NCI-H526 (cell line): ENCODE measurements at places on chromosomes 11 and 22.
A peak's percentile ranks its signal among the peaks of the same experiment; 100 is the strongest.

DNA sequence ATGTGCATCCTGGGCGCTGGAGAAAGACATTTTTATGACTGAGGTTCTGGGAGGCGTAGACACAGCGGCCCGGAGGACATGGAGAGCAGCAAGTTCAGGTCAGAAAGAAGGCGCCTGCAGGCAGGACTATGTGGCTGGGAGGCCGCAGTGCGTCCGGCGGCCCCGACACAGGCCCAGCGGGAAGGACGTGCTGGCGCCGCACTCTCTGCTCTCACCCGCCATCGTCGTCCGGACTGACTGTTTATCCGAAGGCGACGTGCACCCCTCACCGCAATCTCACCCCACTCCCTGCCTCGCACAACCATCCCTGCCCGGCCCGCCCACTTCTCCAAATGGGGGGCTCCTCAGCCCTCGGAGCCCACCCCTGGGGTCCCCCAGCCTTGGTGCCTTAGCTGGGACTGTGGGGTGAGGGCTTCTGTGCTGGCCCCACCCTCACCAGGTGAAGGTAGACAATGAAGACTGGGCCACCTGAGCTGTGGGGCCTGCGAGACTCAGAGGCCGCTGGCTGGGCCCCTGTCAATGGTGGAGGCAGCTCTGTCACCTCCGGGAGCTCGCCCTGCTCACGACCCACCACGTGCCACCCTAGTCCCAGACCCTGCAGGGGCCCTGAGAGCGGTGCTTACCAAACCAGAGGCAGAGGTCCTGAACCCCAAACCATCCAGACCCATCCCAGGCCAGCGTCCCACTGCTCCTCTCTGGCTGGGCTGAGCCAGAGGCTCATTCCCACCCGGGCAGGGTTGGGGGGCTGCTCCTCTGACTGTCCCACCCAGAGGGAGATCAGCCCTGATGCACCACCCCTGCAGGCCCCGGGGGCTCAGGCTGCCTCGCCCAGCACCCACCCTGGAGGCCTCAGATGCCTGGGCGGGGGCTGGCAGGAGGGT, 16.2 kb upstream of the MUC5B start:
- DNase-seq: no peak

DNA sequence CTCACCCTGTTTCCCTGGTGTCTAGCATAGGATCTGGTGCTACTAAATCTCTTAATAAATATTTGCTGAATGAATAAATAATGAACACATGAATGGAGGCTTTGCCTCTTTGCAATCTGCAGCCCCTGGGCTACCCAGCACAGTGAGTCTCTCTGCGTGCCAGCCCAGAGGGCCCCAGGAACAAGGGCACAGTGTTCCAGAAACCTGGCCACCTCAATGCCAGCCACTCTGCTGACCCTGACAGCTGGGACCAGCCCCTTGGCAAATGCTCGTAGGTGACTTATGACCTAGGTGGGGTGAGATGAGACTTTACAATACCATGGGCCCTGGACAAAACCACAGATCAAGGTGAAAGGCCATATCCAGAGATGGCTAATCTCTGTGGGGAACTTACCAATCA, 31.6 kb downstream of the UQCR10 start:
- DNase-seq: no peak

DNA sequence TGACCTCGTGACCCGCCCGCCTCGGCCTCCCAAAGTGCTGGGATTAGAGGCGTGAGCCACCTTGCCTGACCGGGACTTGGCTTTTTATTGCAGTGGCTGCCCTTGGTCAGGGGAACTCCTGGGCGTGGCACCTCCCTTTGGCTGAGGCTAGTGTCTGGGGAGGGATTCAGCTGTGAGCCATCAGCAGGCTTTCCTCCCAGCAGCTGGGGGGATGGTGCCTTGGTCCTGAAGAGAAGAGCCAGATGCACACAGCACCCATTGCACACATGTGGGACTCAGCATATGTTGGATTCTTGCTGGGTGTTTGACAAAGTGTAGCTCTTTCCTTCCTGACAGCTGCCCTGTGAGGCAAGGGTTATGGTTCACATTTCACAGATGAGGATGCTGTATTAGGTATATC, 8.4 kb downstream of the CYTH4 start:
- DNase-seq: no peak

GRCh38 chr11:17504330-17505107, 27.9 kb upstream of the ABCC8 start:
- peak; percentile 77 for DNase-seq

DNA sequence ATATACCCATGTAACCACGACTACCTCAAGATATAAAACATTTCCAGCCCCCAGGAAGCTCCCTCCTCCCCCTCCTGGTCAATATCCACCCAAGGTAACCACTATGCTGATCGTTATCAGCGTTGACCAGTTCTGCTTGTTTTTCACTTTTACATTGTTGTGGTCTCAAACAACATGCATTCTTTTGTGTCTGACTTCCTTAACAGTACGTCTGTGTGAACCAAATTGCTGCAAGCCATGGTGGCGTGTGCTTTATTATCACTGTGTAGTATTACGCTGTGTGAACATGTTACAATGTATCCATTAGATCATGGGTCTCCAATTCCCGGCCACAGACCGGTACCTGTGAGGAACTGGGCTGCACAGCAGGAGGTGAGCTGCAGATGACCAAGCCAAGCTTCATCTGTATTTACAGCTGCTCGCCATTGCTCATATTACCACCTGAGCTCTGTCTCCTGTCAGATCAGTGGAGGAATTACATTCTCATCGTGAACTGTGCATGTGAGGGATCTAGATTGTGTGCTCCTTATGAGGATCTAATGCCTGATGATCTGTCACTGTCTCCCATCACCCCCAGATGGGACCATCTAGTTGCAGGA, 15.5 kb upstream of the GRK3 start:
- no peak for DNase-seq

GRCh38 chr22:20571531-20572007, 64.2 kb downstream of the MED15 start:
- DNase-seq: peak; percentile 10

DNA sequence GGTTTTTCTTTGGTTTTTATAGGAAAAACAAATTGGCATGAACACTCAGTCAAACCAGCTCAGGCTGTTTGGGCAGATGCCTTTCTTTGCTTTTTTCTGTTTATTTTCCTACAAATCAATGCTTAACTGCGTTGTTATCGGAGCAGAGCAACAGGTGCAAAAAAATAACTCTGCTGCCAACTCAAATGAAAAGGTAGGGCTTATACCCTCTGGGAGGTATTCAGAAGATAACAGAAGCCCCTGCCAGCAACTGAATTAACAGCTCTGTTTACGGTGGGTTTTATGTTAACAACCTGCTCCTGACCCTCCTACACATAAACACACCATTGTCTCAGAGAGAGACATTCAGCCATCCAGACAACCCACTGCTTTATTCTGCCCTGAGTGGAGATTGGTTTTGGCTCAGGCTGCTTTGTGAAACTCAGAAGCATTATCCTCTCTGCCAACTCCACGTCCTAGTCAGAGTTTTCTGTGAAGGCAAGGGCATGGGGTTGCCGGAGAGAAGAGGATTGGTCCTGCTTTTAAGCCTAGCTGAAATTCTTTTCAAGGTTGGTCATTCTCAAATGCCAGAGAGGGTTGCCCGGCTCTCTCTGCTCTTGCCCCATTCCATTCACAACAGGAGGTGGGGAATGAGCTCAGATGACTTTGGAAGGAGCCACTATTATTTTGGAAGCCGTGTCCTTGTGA, 11.4 kb downstream of the EHF start:
- peak; percentile 40 for DNase-seq

GRCh38 chr22:27344546-27344945, 457.0 kb downstream of the MN1 start:
- DNase-seq: no peak

DNA sequence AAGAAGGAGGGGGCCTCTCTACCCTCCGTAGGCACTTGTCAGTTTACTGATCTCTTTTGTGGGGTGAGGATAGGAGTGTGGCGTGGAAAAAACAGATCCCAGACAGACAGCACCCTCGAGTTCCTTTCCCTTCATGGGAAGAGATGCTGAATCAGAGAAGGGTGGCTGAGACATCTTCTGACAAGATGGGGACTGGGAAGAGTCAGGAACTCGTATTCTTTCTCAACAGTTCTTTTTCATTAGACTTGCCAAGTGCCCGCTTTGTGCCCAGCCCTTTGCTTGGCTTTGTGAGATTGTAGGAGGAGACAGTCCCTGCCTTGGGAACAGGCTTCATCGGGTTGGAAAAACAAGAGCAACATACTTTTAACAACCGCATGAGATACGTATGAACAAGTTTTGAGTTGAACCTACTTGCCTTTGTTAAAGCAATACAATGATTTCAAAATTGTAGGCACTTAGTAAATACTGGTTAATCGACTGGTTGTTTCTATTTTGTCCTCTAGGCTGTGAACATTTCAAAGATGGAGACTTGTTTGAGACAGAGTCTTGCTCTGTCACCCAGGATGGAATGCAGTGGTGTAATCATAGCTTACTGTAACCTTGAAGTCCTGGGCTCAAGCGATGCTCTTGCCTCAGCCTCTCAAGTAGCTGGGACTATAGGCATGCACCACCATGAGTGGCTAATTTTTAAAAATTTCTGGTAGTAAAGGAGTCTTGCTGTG, 1.1 kb downstream of the RRM1 start:
- peak; percentile 8 for DNase-seq

GRCh38 chr22:40019100-40019499, 24.3 kb downstream of the FAM83F start:
- no peak for DNase-seq

DNA sequence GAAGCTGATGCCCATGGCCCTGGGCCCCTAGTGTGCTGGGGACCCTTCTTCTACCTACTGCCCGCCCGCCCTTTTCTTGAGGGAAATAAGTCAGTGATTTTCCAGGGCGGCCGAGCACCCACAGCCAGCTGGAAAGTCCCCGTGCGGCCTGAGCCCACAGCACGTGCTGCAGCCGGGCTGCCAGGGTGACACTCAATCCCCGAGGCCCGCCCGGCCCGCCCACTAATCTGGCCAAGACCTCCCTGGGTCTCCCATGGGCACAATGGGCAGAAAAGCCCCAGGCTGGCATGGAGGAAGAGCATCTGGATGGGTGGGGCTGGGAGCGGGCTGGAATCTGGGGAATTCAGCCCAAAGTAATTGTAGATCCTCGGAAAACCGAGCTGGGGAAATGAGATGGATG, 24.8 kb downstream of the WNT7B start:
- DNase-seq: no peak

- peak; percentile 91 for DNase-seq
Measured at GRCh38 chr11:113664069-113664980, 41.8 kb downstream of the TMPRSS5 start.

DNA sequence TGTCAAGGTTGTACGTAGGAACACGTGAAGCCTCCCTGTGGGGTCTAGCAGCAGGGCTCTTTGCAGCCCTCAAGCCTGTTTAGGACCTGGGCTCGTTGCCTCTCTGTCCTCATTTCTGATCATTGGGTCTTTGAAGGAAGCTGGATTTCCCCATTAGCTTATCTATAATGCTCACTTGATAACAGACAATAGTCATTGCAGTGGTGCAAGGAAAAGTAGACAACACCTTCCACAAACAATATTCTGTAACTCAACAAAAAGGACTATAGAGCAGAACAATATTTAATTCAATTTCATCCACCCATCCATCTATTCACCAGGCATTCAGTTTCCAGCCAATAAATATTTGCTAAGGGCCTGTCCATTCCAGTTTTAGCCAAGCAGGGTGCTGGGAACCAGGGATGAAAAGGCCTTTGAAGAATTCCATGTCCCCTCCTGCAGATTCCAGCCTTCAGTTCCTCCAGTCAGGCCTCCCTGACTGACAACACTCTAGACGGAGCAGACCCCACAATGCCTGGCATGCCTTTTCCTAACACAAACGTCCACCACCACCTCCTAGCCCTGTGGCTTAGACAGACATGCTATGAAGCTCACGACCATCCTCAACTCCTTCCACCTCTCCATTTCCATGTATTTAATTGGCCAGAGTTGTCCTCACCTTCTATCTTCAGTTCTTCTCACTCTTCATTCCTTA, 12.7 kb upstream of the POLD3 start:
- no peak for DNase-seq

DNA sequence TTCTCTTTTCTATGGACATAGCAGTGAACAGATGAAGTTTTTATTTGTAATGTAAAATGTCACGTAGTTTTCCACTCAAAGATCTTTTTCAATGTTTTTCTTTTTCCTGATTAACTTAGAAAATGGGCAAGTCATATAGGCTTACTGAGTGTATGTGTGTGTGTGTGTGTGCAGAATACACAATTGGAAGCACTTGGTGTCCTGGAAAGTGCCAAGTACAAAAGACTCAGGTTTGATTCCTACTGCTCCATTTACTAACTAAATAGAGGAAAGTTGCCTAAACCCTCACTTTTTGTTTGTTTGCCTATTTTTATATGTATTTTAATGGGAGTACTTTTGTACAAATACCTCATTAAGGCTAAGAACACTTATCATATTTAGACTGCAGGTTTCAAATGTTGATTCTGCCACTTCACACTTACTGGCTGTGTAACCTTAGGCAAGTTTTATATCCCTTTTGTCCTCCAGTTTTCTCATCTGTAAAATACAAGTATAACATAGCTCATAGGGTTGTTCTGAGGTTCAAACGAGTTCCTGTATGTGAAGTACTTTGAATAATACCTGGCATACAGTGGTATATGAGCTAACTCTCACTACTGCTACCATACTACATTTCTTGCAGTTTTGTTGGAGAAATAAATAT, 90.1 kb downstream of the TYR start:
- DNase-seq: no peak

- DNase-seq: peak; percentile 86
Measured at GRCh38 chr11:119599864-119600541, 129.0 kb downstream of the NECTIN1 start.

DNA sequence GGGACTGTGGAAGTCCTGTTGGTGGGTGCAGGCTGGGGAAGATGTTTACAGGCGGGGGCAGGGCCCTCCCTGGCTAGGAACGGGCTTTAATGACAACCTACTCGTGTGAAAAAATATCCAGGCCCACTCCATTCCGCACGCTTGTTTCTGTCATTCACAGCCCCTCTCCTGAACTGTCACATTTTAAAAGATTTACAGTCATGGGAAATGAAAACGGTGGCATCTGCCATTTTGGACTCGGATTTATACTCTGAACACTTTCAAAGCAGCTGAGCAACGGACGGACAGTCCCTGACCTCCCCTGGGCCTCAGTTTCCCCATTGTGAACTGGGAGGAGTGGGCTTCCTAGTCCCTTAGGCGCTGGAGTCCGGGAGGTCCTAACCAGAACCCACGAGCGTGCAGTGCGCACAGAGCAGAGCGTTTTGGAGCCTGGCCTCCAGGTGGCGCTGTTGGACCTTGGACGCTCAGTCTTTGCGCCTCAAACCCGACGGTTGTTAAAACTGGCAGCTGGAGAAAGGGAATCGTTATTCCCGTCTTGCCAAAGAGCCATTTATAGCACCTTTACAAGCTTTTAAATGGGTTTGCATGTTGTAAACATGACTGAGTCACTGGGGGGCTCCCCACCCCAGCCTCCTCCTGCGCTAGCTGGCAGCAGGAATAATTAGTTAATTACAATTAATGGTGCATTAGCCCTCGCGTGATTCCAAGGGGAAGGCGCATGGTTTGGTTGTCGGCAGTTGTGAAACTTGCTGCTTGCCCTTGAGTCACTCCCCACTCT, 75.3 kb downstream of the FBLN1 start:
- DNase-seq: peak; percentile 89

GRCh38 chr11:40376331-40376730, 1083.1 kb downstream of the LRRC4C start:
- no peak for DNase-seq
